A375 (cell line): ENCODE measurements at places on chromosomes 3 and 15. TPM values are rescaled to one million over a fixed set of nuclear protein-coding genes. Genes with fewer than 3 reads are reported as not detected.

Gene PPARG
- total RNA-seq = 56.1 and 63.7 TPM in 2 replicates

Gene PIF1
- 30.2 and 35.5 TPM in 2 replicates for total RNA-seq

Gene MESP2
- total RNA-seq = 0.74 and 0.98 TPM in 2 replicates

Gene LRRC31
- total RNA-seq = not detected in 2 replicates

Gene CKMT1B
- total RNA-seq = 1.3 TPM in 1 of 2 replicates, not detected in the other

Gene WDR48
- 28.4 and 28.7 TPM in 2 replicates for total RNA-seq

Gene GOLGA6L10
- total RNA-seq = 1.6 and 1.7 TPM in 2 replicates

Gene HOMER2
- 16.3 and 18.2 TPM in 2 replicates for total RNA-seq

Gene LRTM1
- total RNA-seq = not detected in 2 replicates

Gene CYP11A1
- total RNA-seq = 0.77 and 2.0 TPM in 2 replicates

Gene AADACL2
- total RNA-seq = not detected in 2 replicates

Gene CASR
- total RNA-seq = not detected in 2 replicates

Gene CHRNA5
- total RNA-seq = 2.8 and 8.1 TPM in 2 replicates

Gene TARS3
- total RNA-seq = 6.8 and 8.8 TPM in 2 replicates

Gene B3GNT5
- 3.1 and 4.4 TPM in 2 replicates for total RNA-seq

Gene SLC28A1
- total RNA-seq = not detected in 2 replicates

Gene INKA1
- 0.68 and 1.7 TPM in 2 replicates for total RNA-seq

Gene HCLS1
- total RNA-seq = 0.45 TPM in 1 of 2 replicates, not detected in the other

Gene OIP5
- 14.0 and 19.5 TPM in 2 replicates for total RNA-seq

Gene PP2D1
- total RNA-seq = not detected in 2 replicates

Gene PRTG
- 17.3 and 27.5 TPM in 2 replicates for total RNA-seq

Gene ACKR2
- not detected in 2 replicates for total RNA-seq

Gene PRSS50
- total RNA-seq = not detected in 2 replicates

Gene SLC9A9
- total RNA-seq = 2.1 and 3.3 TPM in 2 replicates
